ENCODE measurements at places on chromosomes 16 and 17.
A peak's percentile ranks its signal among the peaks of the same experiment; 100 is the strongest.

GRCh38 chr16:87834668-87835473 is 34.4 kb downstream of the SLC7A5 start:
- no peak for DNase-seq
- no peak overlapping the region for H3K4me3 ChIP-seq
- H3K36me3 ChIP-seq = peaks cover 90% of the 10 kb centered on the region
- peaks cover 7% of the 10 kb centered on the region for H3K4me1 ChIP-seq
- no peaks in the 10 kb centered on the region for H3K27me3 ChIP-seq

GRCh38 chr17:16282522-16282921 is 65.5 kb downstream of the PIGL start:
- no peak overlapping the region for H3K27ac ChIP-seq
- H3K36me3 ChIP-seq = peaks cover 11% of the 10 kb centered on the region
- no peak for DNase-seq
- no peaks in the 10 kb centered on the region for H3K27me3 ChIP-seq
- H3K4me1 ChIP-seq = peaks cover 26% of the 10 kb centered on the region

DNA sequence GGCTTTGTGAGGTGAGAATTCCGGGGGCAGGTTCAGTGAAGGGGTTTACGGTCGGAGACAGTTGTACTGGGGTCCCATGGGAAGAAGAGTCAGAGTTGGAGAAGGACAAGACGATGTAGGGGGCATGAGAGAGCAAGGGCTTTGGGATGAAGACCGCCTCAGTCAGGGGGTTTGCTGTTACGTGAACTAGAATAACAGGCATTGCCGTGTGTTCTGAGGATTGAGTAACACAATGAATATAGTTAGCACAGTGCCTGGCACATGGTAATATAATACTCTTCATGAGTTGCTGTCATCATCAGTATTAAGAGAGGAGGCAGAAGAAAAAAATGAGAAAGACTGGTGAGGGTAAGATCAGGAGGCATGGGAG is 577 bp downstream of the ZNF646 start:
- peaks cover 37% of the 10 kb centered on the region for H3K36me3 ChIP-seq
- H3K4me1 ChIP-seq = peaks cover 25% of the 10 kb centered on the region
- H3K27ac ChIP-seq = peak overlapping the region; percentile 99

- H3K36me3 ChIP-seq = no peaks in the 10 kb centered on the region
- no peak for DNase-seq
- no peak overlapping the region for H3K27ac ChIP-seq
- peaks cover 17% of the 10 kb centered on the region for H3K4me1 ChIP-seq
- H3K4me3 ChIP-seq = no peak overlapping the region
Observed at GRCh38 chr16:81836279-81837054, 57.4 kb downstream of the PLCG2 start.

- no peaks in the 10 kb centered on the region for H3K36me3 ChIP-seq
- H3K4me1 ChIP-seq = peaks cover 13% of the 10 kb centered on the region
- H3K4me3 ChIP-seq = no peak overlapping the region
Observed at GRCh38 chr16:1156983-1157638, 4.2 kb downstream of the CACNA1H start.

DNA sequence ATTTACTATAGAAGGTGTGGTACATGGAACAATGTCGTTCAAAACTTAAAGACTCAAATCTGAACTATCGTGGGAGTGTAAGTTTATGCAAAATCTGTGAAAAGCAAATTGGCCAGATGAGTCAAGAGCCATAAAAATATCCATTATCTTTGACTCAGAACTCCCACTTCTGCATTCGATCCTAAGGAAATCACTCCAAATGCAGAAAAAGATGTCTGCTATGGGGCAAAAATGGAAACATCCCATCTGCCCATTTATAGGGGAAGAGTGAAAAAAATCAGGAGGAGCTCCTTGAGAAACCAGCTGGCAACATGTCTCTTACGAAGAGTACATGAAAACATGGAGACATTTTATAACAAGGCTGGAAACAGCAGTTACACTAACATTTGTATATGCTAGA is 43.6 kb upstream of the CCDC182 start:
- peaks cover under 1% of the 10 kb centered on the region for H3K4me1 ChIP-seq
- H3K27me3 ChIP-seq = no peaks in the 10 kb centered on the region
- no peak for DNase-seq
- no peak overlapping the region for H3K27ac ChIP-seq
- no peak overlapping the region for H3K4me3 ChIP-seq
- no peaks in the 10 kb centered on the region for H3K36me3 ChIP-seq

GRCh38 chr17:42053731-42054500 is 3.5 kb upstream of the C17orf113 start:
- H3K27ac ChIP-seq = no peak overlapping the region
- H3K4me3 ChIP-seq = no peak overlapping the region
- no peak for DNase-seq
- no peaks in the 10 kb centered on the region for H3K4me1 ChIP-seq
- no peaks in the 10 kb centered on the region for H3K27me3 ChIP-seq
- H3K36me3 ChIP-seq = no peaks in the 10 kb centered on the region

GRCh38 chr16:80997139-80997798 is 9.4 kb downstream of the CMC2 start:
- H3K4me1 ChIP-seq = peaks cover 12% of the 10 kb centered on the region
- peak; percentile 34 for DNase-seq
- H3K27me3 ChIP-seq = no peaks in the 10 kb centered on the region
- peak overlapping the region; percentile 80 for H3K27ac ChIP-seq
- peaks cover 3% of the 10 kb centered on the region for H3K36me3 ChIP-seq

GRCh38 chr17:38867179-38867967 is 2.5 kb upstream of the LASP1 start:
- H3K27me3 ChIP-seq = no peaks in the 10 kb centered on the region
- H3K27ac ChIP-seq = peak overlapping the region; percentile 46
- H3K4me3 ChIP-seq = peak overlapping the region; percentile 94
- peak; percentile 85 for DNase-seq
- no peaks in the 10 kb centered on the region for H3K36me3 ChIP-seq

- H3K4me3 ChIP-seq = no peak overlapping the region
- H3K4me1 ChIP-seq = no peaks in the 10 kb centered on the region
- no peak overlapping the region for H3K27ac ChIP-seq
- DNase-seq = no peak
- H3K27me3 ChIP-seq = no peaks in the 10 kb centered on the region
Observed at GRCh38 chr17:35129154-35129972, 7.9 kb downstream of the FNDC8 start.

- peaks cover 2% of the 10 kb centered on the region for H3K36me3 ChIP-seq
- no peaks in the 10 kb centered on the region for H3K4me1 ChIP-seq
- H3K27me3 ChIP-seq = no peaks in the 10 kb centered on the region
- H3K4me3 ChIP-seq = peak overlapping the region; percentile 83
Observed at GRCh38 chr16:30561089-30561816, 3.1 kb upstream of the ZNF764 start.

DNA sequence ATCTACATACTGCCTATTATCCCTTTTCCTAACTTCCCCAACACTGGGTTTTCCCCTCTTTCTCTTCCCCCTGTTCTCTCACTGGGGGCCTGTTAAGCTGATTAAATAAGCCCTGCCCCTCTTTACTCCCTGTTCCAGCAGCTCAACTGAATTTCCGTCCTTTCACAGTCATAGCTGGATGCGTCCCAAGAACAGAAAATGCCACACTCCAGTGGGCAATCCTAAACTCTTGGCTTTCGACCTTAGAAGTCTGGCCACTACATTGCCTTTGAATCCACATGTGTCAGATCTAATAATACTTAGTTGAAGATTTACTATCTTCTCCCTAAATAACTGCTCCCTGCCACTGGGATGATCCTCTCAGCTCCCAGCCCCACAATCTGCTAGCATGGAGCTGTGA is 34.5 kb downstream of the KCNJ16 start:
- no peak for DNase-seq
- no peak overlapping the region for H3K4me3 ChIP-seq
- H3K36me3 ChIP-seq = no peaks in the 10 kb centered on the region
- no peaks in the 10 kb centered on the region for H3K27me3 ChIP-seq
- no peak overlapping the region for H3K27ac ChIP-seq

DNA sequence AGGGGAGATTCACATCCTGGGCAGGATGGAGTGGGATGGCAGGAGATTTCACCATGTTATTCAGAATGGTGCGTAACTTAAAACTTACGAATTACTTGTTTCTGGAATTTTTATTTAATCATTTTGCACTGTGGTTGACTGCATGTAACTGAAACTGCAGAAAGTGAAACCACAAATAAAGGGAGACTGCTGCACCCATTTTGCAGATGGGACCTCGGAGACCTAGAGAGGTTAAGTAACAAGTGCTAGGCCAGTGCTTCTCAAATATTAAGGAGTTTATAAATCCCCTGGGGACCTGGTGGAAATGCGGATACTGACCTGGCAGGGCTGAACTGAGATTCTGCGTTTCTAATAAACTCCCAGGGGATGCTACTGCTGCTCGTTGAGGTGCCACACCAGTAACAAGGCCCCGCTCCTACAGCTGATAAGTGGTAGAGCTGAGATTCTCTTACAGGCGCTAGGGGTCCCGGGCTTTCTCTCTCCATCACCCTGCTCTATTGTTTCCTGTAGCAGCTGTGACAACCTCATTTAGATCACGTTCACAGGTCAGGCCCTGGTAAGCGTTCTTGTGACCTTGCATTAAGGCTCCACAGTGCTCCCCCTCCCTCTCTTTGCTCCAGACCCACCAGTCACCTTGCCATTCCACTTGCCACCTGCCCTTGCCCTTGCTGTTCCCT is 167.1 kb upstream of the CDH13 start:
- H3K27me3 ChIP-seq = no peaks in the 10 kb centered on the region
- no peaks in the 10 kb centered on the region for H3K36me3 ChIP-seq

DNA sequence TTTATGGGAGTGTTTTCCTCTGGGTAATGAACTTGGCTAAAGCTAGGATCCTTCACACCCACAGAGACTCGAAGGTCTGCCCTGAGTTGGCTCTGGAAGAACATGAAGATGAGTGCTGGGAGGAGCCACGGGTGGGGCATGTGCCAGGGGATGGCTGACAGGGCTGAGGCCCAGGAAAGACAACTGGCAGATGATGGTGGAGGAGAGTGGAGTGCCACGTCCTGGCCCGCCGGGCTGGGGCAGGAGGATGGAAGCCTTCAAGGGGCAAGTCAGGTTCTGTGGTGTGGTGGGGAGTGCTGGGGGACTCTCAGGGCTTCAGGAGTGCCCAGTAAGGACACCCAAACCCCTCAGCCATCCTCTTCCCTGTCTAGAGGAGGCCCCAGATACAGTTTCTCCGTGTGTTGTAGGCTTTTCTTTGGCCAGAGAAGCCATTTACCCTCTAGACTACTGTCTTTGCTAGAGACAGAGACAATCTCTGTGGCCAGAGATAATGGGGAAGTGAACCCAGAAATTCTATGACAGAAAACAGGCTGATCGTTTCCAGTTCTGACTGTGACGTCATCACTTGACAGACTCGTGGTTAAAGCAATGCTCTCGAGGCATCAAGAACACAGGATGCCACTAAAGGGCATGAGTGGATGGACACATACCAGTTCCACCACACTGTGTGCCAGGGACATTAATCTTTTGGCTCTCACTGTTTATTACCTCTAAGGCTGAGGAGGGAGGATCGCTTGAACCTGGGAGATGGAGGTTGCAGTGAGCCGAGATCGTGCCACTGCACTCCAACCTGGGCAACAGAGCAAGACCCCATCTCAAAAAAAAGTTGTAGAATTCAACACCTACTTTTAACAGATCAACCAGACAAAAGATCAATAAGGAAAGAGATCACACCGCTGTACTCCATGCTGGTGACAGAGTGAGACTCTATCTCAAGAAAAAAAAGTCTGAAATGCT is 18.6 kb upstream of the SLC5A10 start:
- peak; percentile 50 for DNase-seq
- peaks cover 4% of the 10 kb centered on the region for H3K36me3 ChIP-seq
- H3K27ac ChIP-seq = no peak overlapping the region

GRCh38 chr16:72131036-72131435 is 37.4 kb downstream of the DHX38 start:
- no peak overlapping the region for H3K27ac ChIP-seq
- no peak for DNase-seq
- H3K4me1 ChIP-seq = no peaks in the 10 kb centered on the region

DNA sequence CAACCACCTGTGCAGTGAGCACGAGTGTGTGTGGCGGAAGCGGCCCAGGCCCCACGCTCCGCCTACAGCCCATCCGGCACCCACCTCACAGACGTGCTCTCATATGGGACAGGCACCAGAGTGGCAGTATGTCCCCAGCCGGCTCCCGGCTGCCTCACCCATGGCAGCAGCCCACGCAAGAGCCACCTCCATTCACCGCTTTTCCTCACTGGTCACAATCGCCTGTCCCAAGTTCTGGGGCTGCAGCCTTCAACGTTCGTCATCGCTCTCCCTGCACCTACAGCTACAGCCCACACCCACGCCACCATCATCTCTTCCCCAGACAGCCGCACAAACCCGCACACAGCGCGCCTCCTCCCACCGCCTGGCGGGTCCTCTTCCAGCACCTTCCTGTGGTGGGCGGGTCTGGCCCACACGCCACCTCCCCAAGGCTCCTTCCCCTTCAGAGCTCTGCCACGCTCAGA is 17.5 kb upstream of the TRAP1 start:
- peaks cover 49% of the 10 kb centered on the region for H3K36me3 ChIP-seq
- no peak overlapping the region for H3K27ac ChIP-seq
- H3K4me1 ChIP-seq = no peaks in the 10 kb centered on the region
- no peaks in the 10 kb centered on the region for H3K27me3 ChIP-seq
- H3K4me3 ChIP-seq = no peak overlapping the region

DNA sequence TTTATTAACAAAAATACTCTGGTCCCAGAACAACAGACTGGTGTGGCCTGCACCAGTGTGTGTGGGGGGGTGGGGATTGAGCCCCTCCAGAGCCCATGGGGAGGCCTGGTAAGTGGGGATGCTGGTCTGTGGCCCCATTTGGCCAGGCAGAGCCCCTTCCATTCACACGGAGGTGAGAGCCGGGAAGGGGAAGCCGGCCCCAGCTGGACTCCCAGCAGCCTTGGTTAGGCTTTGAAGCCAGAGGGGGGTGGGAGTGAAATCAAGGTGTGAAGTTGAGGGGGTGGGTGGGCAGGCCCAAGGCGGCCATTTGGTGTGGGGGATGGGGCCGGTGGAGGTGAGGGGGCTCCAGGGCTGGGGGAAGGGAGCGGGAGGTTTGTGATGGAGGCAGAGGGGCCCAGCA is 5.9 kb downstream of the TBX6 start:
- DNase-seq = no peak
- H3K4me3 ChIP-seq = no peak overlapping the region
- H3K36me3 ChIP-seq = peaks cover 14% of the 10 kb centered on the region
- no peak overlapping the region for H3K27ac ChIP-seq
- no peaks in the 10 kb centered on the region for H3K4me1 ChIP-seq
- H3K27me3 ChIP-seq = no peaks in the 10 kb centered on the region

- no peak for DNase-seq
- peaks cover 9% of the 10 kb centered on the region for H3K4me1 ChIP-seq
- peaks cover 29% of the 10 kb centered on the region for H3K36me3 ChIP-seq
- no peaks in the 10 kb centered on the region for H3K27me3 ChIP-seq
- no peak overlapping the region for H3K4me3 ChIP-seq
Observed at GRCh38 chr16:3266873-3267537, 10.6 kb upstream of the MEFV start.
